ENCODE measurements at places on chromosomes 13 and 19.

DNA sequence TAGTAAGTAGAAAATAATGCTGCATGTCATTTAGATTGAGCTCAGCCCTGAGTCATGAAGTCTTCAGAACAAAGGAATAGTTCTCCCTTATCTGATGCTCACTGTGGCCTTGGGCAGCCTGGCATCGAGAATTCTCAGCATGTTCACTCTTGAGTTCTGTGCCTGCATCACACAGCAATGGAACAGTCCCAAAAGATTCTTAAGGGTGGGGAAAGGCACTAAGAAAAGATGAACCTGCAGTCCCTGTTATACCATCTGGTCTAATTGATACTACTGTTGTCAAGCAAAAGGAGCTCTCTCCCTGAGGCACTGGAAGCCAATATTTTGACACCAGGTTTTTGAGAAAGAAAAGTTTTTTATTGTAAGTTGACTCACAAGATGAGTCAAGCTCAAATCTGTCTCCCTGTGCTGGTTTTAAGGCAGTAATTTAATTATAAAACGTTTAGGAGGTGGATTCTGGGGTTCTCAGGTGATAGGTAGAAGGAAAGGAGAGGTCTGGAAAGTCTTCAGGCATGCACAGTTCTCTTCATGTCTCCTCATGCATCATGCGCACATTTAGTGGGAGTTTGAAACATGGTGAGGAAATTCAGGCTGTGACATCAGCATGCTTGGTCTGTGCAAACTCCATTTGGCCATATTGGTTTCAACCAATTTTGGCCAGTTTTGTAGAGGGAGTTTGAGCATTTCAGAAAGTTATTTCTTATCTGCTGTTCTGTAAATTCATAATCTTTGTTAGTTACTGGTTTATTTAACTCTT is 38.1 kb upstream of the ZNF766 start:
- DNase-seq, result no peak

GRCh38 chr19:45385392-45386221 is 15.2 kb upstream of the ERCC2 start:
- no peak for DNase-seq

GRCh38 chr13:46015366-46015765 is 37.2 kb downstream of the ZC3H13 start:
- no peak for DNase-seq

DNA sequence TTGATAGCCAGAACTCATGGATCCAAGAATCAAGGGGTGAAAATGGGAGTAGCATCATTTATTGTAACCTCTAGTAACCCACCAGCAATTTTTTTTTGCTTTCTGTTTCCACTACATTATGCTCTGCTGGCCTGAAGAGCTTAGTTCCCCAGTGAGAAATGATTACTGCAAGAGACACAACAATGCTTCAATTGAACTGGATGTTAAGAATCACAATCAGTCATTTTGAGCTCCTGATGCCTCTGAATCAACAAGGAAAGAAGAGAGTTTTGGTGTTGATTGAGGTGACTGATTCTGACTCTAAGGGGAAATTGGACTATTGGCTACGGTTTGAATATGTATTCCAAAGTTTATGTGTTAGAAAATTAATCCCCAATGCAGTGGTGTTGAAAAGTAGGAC is 1084.4 kb downstream of the SLITRK1 start:
- DNase-seq, result no peak

GRCh38 chr13:113581871-113582270 is 2.7 kb upstream of the TFDP1 start:
- no peak for DNase-seq

- DNase-seq, result no peak
Measured at GRCh38 chr13:93927431-93927830, 552.1 kb downstream of the DCT start.

GRCh38 chr13:27358420-27358819 is 66.0 kb upstream of the GTF3A start:
- DNase-seq, result no peak

DNA sequence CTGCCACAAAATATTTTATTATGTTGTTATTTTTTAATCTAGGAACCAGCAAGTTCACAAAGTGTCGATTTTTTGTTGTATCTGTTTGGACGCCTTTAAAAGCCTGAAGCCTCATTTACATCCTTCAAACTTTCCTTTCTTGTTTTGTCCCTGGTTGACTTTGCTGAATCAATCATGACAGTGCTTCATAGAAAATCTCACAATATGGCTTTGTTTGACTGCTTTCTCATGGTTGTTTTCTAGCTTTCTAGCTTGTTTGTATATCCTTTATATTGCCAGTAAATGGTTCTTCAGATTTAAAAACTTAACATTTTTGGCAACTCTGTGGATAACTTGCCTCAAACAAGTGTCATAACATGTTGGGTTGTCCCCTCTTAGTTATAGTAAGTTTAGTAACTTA is 84.1 kb upstream of the ATXN8OS start:
- no peak for DNase-seq

- peak; percentile 73 for DNase-seq
Measured at GRCh38 chr19:4197625-4198466, 15.4 kb downstream of the ANKRD24 start.

GRCh38 chr13:32471187-32471922 is 43.4 kb upstream of the N4BP2L1 start:
- DNase-seq, result no peak

DNA sequence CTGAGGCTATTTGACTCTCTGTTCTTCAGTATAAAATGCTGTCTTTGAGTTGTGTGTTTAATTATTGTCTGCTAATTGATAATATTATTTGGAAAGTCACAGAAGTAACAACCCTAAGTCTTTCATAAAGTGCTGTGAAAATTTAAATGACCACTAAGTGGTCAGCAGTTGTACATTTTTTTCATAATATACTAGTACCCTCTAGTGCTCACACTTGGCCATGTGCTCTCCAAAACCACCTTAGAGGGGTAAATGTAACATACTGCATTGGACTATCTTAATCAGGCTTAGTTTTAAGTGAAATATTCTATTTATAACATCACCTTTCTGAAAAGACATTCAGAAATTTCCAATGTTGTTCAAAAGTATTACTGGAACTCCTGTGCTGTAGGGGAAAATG is 745.3 kb downstream of the GPC5 start:
- no peak for DNase-seq

GRCh38 chr19:19540064-19540714 is 2.1 kb downstream of the CILP2 start:
- no peak for DNase-seq

DNA sequence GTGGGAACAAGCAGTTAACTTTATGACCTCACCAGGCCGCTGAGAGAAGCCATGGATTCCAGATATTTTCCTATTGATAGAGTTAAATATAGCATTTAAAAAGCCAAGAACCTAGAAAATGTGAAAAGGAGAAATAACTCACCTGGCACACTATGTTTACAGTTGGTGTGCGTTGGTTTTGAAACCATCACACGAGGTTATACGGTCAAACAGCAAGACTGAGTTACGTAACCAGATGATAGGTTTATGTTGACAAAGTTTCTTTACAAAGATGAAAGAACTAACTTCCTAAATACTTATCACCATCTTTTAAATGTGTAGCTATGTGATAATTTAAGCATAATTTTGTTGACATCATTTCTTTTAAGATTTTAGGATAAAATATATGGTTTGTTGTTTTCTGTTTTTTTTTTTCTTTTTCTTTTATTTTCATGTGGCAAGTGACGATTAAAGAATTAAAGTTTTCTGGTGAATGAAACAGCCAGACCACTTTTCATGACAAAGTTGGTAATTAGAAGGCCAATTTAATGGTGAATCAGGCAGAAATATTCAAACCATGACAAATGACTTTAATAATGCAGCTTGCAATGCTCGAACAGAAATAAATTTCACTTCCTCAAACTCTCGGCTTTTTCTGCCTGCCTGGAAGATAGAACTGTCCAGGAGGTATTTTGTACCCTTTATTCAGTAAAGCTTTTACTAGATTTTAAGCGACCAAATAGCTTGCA is 339.1 kb upstream of the OBI1 start:
- no peak for DNase-seq

GRCh38 chr19:54364775-54365257 is at the start of gene LAIR1:
Gene LAIR1, minus strand, starts transcription at chr19:54364931. Its CDS starts 127 bp downstream, at chr19:54364804.
- DNase-seq, result no peak

DNA sequence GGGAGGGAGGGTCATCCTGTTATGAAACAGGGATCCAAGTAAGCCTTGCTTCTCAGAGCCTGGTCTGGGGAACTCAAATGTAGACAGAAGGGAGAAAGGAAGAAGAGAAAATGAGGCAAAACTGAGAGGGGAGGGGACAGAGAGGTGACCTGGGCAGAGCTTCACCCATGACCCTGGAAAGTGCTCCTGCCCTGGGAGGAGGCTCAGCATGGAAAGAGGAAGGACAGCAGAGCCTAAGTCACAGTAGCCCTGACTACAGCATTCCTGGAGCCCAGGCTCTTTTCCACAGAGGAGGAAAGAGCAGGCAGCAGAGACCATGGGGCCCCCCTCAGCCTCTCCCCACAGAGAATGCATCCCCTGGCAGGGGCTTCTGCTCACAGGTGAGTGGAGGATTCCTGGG is at the start of gene CEACAM3:
TSS of gene CEACAM3 (plus strand) at position 226 of the 400 bp plus-strand sequence. CDS start at position 317, 91 bp downstream.
- DNase-seq, result no peak

- DNase-seq, result no peak
Measured at GRCh38 chr13:110173247-110173818, 133.6 kb downstream of the COL4A1 start.

DNA sequence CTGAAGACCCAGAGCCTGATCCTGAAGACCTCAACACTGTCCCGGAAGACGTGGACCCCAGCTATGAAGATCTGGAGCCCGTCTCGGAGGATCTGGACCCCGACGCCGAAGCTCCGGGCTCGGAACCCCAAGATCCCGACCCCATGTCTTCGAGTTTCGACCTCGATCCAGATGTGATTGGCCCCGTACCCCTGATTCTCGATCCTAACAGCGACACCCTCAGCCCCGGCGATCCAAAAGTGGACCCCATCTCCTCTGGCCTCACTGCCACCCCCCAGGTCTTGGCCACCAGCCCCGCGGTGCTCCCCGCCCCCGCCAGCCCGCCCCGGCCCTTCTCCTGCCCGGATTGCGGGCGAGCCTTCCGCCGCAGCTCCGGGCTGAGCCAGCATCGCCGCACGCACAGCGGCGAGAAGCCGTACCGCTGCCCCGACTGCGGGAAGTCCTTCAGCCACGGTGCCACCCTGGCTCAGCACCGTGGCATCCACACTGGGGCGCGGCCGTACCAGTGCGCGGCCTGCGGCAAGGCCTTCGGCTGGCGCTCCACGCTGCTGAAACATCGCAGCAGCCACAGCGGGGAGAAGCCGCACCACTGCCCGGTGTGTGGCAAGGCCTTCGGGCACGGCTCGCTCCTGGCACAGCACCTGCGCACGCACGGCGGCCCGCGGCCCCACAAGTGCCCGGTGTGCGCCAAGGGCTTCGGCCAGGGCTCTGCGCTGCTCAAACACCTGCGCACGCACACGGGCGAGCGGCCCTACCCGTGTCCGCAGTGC is 2.9 kb upstream of the MCOLN1 start:
- DNase-seq, result no peak

DNA sequence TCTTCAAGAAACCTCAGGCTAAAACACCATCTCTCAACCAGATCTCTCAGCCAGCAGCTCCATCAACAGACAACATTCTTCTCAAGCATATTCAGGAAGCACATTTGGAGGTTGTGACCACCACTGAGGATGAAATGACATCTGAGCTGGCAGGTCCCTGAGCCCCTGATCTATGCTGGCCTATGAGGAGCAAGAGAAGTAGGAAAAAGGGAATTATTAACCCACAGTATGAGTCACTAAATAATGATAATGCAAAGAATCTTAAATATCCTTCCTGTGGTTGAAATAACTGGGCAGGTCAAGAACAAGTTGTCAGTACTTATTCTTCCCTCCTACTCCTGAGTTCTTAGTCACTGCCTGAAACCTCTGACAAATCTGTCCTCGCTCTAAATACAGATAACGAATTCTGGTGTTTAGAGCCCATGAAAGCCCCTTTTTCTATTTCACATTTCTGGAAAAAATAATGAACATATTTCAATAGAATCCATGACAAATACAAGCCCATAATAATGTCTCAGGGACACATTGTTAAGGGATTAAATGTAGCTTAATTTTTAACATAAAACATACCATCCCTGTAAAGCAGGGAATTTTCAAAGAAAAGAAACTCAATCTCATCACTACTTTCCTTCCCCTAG is 225.8 kb upstream of the IRS2 start:
- no peak for DNase-seq

GRCh38 chr13:20165417-20166257 is 4.8 kb upstream of the GJA3 start:
- DNase-seq, result no peak

DNA sequence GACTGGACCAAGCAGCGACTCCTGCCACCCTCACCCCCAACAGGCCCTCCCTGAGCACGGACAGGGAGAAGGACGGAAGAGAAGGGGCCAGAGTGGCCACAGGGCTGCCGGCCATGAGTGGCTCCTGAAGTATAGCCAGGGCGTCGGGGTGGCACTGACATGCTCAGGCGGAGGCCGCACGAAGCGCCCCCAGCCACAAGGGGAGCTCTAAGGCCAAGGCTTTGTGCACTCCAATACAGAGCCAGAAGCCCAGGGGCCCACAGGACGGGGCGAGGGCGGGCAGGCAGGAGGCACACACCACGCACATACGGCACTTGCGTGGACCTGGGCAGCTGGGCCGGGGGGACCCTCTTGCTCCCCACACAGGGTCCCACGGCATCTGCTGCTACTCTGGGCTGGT is 52.0 kb downstream of the KLF2 start:
- DNase-seq, result no peak

GRCh38 chr13:72788831-72789230 is 6.9 kb downstream of the PIBF1 start:
- no peak for DNase-seq

- no peak for DNase-seq
Measured at GRCh38 chr13:106551350-106551749, 15.9 kb upstream of the EFNB2 start.
